ENCODE measurements at places on chromosomes 6 and 20.

GRCh38 chr20:43323592-43323991 lies 133.9 kb upstream of the PTPRT start:
- no peak for DNase-seq

DNA sequence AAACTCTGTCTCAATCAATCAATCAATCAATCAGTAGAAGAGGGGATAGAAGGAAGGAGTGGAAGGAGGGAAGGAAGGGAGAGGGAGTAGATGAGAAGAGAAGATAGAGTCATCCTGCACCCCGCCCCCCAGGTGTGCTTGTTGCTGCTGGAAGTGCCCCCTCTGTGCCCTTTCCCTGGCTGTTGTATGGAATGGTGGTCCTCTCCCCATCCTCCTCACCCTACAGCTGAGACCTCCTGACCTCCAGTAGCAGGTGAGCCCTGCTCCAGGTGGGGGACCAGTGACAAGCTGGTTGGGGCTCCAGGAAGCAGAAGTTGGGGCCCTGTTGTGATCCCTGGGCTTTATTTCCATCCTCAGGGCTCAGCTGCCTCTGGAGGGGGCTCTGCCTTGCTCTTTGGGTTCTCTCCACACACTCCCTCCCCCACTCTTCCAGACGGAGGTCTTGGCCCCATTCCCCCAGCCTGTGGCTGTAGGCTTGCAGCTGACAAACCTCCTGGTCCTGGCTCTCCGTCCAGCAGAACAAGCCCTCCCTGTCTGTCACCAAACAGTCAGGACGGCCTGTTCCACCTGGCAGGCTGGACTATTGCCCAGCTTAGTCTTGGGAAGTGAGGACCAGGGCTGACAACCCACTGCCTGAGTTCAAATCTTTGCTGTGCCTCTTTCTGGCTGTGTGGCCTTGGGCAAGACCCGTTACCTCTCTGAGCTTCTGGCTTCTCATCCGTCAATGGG lies 26.0 kb upstream of the SCRT2 start:
- no peak for DNase-seq

- no peak for DNase-seq
Measured at GRCh38 chr6:43877463-43878126, 107.6 kb downstream of the VEGFA start.

- no peak for DNase-seq
Measured at GRCh38 chr6:50905297-50905696, 86.6 kb downstream of the TFAP2B start.

DNA sequence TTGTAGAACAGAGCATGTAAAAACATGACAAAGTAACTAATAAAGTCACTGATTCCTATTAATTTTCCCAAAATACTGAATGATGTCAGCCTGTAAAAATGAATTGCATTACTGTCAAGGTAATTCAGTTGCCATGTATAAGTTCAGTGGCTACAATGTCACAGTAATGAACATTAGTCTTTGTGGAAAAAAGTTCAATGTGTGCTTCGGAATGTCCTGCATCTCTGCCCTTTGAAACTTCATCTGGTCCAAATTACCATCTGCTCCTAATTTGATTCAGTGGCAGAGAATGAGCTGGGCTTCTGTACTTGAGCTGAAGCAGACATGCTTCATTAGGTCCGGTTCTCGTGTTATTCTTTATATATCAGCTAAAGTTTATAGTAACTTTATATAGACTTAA lies 567.4 kb downstream of the COL12A1 start:
- peak; percentile 70 for DNase-seq

- no peak for DNase-seq
Measured at GRCh38 chr6:1607516-1608221, 2.0 kb upstream of the FOXC1 start.

DNA sequence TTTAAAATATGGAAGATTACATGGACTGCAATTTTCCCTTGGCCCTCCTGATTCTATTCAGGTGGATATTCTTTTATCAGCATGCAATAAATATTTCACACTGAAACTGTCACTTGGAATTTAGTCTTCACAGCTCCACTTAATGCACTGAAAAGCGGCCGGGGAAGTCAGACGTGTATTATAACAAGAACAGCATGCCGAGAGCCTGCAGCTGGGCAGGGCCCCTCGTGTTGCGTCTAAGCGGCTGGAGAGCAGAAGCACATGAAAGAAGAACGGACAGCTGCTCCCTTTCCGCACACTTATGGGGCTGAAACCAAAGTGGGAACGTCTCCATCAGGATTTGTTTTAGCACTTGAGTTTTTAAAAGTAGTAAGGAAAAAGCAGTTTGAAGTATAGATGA lies 57.2 kb downstream of the LYRM4 start:
- no peak for DNase-seq

- peak; percentile 97 for DNase-seq
Measured at GRCh38 chr6:131979515-131980337, 28.6 kb upstream of the CCN2 start.

- DNase-seq = peak; percentile 63
Measured at GRCh38 chr20:40255365-40255764, 433.7 kb downstream of the MAFB start.

DNA sequence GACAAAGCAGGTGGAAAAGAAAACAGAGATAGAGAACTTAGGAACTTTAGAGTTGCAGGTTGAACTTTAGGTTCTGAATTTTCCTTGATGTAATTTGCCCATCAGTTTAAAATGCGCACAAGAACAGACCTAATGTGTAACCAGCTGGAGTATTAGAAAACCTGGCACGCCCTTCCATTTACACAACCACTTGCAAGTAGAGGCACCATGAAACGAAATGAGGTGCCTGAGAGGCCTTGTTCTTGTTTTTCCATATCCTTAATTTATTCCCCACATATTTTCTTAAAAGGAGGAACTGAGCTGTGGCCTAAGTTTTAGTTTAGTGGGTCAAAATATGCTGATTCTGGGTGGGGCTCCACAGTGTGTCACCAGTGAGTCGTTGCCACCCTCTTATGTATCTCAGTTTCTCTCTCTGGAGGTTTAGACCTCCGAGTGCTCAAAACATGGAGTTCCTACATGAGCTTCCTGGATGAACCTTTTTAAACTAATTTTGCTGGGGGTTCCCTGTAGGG lies 17.2 kb upstream of the IL22RA2 start:
- DNase-seq = no peak

- DNase-seq = no peak
Measured at GRCh38 chr20:50333131-50333670, 142.6 kb downstream of the CEBPB start.

- DNase-seq = no peak
Measured at GRCh38 chr6:88810089-88810488, 153.3 kb downstream of the RNGTT start.

GRCh38 chr6:107740496-107741190 lies 83.5 kb downstream of the SCML4 start:
- DNase-seq = no peak

DNA sequence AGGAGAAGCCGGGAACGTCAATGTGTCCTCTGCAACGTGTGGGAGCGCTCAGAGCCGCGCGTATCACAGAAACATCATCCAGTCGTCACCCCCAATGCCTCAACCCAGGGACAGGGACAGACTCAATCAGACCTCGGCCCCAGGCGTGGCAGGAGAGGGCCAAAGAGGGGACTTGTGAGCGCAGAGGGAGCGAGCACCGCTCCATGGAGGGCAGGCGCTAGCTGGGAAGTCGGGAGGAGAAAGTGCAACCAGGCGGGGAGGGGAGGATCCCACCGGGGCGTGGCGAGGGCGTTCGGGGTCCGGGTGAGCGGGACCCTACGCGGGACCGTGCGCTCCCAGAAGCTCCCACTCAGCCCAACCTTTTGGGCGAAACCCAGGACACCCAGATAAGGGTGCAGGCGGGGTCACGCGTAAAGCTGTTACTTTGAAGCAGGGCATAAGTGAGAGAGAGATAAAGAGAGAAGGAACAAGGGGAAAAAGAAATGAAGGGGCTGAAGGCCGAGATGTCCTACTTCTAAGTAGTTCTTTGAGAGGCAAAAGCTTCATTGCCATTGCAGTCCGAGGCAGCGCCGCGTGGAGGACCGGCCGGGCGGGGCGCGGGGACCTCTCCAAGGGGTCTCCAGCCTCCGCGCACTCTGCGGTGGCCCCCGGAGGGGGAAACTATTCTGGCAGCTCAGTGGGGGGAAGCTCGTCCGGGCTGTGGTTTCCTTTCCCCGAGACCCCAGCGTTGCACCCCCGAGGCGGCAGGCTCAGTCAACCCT lies 862 bp upstream of the SOBP start:
- no peak for DNase-seq

DNA sequence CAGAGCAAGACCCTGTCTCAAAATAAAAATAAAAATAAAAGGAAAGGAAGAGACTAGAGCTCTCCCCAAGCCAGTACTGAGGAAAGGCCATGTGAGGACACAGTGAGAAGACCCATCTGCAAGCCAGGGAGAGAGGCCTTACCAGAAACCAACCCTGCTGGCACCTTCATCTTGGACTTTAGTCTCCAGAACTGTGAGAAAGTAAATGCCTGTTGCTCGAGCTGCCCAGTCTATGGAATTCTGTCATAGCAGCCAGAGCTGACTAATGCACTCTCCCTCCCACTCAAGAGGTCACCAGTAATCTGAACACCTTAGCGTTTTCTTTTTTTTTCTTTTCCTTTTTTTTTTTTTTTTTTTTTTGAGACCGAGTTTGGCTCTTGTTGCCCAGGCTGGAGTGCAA lies 7.3 kb upstream of the PRPH2 start:
- no peak for DNase-seq

DNA sequence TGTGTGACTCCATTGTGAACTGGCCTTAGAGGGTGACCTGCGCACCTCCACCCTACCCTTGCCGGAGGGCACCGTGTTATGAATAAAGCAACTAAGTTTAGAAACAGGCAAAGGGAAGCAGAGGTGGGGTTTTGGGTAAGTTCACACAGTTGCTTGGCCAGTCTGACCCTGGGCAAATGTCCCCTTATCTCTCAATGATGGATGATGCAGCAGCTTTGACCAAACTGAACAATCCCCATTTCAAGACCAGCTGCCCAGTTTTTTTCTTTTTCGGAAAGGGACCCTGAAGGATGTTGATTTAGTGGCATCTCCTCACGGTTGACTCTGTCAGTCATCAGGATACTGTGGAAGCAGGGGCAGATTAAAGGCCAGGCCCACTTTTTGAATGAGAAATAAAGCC lies 68.7 kb upstream of the PRDM1 start:
- no peak for DNase-seq

GRCh38 chr6:150992703-150993102 lies 127.2 kb downstream of the MTHFD1L start:
- DNase-seq = peak; percentile 46

DNA sequence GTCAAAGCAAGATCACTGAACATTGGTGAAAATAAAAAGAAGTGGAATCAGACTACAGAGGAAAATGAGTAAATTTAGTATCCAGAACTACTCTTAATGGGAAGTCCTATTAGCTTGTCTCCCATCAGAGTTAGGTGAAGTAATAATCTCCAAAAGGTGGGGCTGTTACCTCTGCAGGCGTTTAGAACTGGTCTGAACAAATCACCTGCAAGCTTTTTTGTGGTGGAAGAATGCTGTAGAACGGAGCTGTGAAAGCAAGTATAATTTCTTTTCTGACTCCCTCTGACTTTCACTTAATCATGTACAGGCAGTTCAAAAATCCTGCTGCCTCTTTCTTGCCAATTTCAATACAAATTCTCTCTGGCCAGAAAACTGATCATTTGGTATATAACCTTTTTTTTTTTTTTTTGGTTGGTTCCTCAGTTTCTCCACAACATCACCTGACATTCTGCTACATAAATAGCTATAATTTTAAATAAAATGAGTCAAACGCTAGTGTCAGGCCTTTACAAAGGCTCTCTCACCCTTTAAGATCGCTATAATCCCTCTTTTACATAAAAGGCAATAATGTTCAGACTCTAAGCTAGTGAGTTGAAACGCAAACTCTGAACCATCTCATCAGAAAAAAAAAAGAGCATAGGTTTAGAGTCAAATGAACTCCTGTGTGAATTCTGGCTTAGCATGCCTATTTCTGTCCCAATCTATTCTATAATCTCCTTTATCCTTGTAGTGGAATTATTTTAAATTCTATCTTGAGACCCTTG lies 38.8 kb downstream of the CITED2 start:
- no peak for DNase-seq

DNA sequence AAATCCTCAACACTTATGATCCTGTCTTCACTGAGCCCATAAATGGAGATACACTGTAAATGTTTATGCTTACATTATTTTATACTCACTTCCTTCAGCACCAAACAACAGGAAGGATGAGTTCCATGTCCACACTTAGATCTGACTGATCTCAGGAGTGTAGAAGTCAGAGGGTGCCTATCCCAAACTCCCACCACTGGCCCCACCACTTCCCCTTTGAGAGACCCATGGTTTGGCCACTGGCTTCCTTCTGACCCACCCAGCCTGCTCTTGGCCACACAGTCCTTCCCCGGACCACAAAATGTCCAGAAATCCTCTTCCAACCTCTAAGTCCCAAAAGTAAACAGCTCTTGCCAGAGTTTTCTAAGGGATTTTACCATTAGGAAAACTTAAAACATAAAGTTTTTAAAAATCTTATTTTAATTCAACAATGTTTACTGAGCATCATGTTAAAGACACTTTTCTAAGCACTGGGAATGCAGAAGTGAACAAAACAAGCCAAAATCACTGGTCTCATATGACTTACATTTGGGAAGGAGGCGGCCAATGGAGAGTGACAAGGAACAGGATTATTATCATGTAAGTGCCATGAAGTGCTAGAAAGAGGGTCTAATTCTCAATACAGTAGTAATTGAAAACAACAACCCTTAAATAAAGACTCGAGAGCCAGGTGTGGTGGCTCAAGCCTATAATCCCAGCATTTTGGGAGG lies 103.8 kb downstream of the NRSN1 start:
- no peak for DNase-seq

DNA sequence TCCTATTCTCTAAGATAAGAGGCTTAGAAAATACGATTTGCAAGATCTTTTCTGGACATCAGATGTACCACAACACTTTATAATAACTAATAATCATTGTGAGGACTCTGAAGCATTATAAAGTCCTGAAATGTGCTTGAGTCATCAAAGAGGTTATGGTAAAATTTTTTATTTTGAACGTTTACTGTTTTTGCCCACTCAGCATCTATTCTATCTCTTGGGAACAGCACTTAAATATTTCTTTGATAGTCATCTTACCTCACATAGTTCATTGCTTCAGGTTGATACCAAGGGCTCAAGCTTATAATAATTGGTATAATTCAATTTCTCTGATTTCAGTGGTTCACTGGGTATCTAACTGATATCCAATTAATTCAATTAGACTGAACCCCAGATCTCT lies 700.5 kb downstream of the KHDRBS2 start:
- no peak for DNase-seq

GRCh38 chr6:17703256-17703694 lies 3.5 kb downstream of the NUP153 start:
- peak; percentile 81 for DNase-seq

All from fibroblast of gingiva (primary cell).